Brain microvascular endothelial cell (primary cell): ENCODE measurements at places on chromosomes 1 and 21.
A peak's percentile ranks its signal among the peaks of the same experiment; 100 is the strongest.

GRCh38 chr21:30689822-30690221, 28.8 kb downstream of the KRTAP21-3 start:
- no peak for DNase-seq

DNA sequence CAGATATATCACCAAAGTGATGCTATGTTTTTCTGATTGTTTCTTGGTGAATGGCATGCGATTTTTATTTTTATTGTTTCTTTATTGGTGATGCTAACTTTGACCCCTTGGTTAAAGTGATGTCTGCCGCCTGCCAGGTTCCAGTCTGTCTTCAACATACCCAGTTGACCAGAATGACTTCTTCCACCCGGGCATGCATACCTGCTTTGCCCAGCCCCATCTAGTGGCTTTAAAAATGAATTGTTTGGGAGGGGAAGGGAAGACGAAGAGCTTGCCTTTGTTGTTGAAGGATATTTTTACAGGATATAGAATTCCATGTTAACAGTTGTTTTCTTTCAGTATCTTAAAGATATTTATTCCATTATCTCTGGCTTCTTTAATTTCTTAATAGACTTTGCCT, 65.1 kb downstream of the ATG4C start:
- no peak for DNase-seq

GRCh38 chr1:47210666-47211065, 20.8 kb upstream of the PDZK1IP1 start:
- DNase-seq, result no peak

DNA sequence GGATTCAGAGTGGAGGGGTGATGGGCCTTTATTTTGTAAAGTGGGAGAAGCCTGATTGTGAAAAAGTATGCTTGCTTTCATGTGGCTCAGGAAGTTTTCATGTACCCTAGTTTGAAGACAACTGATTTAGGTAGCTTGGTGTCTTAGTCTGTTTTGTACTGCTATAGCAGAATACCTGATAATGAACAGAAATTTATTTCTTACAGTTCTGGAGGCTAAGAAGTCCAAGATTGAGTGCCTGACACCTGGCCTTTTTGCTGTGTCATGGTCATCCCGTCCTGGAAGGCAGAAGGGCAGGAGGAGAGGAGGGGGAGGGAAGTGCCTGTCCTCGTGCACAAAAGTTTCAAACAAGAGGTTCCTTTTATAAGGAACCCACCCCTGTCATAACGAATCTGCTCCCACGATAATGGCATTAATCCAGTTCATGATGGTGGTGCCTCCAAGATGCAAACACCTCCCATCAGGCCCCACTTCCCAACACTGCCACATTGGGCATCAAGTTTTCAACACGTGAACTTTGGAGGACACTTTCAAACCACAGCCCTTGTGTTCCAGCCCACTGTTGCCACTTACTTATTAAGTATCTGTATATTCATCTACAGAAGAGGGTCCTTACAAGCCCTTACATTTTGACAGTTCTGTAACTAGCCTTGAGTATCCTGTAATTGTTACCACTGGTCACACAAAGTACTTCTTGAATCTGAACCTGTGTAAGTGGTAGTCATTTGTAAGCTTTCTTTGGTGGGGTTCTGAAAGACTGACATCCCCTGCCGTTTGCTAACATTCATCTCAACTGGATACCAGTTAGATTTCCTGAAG, 9.5 kb downstream of the UCK2 start:
- no peak for DNase-seq

DNA sequence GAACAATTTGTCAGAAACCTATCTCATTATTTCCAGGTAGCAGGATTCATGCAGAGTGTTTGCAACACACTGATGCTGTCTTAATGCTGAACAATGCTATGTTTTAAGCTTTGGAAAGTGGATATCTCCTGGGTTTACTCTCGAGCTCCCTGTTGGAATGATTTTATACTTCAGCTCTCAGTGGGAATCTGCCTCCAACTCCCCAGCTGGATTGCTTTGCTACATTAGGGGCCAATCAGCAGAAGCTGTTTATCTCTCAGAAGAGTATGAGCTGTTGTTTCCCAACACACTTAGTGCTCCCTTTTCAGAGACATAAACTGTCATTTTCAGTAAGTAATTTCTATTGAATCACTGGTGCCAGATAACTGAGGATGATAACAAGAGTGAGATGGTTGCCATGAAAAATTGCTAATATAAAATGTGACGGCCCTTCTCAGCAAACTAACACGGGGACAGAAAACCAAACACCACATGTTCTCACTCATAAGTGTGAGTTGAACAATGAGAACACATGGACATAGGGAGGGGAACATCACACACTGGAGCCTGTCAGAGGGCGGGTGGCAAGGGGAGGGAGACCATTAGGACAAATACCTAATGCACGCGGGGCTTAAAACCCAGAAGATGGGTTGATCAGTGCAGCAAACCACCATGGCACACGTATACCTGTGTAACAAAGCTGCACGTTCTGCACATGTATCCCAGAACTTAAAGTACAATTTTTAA, 265.9 kb upstream of the RUNX1 start:
- no peak for DNase-seq

DNA sequence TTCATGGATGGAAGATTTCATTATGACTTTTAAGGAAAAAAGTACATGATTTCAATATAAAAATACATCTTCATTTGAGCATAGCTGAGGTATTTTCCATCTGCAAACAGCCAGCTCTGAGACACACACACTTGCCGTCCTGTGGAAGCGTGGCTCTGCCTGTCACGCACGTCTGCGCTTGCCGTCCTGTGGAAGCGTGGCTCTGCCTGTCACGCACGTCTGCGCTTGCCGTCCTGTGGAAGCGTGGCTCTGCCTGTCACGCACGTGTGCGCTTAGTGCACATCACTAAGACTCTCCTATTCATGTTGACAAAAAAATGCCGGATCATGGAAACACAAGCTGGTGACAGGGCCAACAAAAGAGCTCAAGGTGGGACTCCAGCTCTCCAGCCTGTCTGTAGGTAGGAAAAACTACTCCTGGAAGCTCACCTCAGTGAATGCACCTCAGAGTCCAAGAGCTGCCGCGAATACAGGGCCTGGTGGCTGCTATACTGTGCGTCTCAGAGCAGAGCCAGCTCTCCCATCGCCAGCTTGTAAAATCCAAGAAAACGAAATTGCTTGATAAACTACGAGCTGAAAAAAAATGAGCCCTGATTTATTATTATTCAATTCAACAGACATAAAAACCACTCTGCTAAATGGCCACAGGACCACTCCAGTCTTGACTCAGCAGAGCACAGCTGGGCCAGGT, 69.3 kb downstream of the SLC37A1 start:
- no peak for DNase-seq

DNA sequence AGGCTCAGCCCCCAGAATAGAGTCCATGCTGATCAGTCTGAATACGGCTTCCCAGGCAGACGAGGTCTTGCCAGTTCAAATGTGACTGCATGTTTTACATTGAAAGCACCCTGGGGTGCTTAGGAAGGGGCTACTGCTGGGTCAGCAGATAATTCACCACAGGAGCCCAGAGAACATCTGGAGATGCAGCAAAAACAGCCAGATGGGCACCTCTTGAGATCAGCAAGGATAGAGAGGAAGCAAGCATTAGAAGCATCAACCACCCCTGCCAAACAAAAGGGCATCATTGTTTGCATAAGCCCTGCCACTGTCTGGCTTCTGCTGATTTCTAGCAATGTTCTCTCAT, 403.1 kb downstream of the RRAGC start:
- no peak for DNase-seq

DNA sequence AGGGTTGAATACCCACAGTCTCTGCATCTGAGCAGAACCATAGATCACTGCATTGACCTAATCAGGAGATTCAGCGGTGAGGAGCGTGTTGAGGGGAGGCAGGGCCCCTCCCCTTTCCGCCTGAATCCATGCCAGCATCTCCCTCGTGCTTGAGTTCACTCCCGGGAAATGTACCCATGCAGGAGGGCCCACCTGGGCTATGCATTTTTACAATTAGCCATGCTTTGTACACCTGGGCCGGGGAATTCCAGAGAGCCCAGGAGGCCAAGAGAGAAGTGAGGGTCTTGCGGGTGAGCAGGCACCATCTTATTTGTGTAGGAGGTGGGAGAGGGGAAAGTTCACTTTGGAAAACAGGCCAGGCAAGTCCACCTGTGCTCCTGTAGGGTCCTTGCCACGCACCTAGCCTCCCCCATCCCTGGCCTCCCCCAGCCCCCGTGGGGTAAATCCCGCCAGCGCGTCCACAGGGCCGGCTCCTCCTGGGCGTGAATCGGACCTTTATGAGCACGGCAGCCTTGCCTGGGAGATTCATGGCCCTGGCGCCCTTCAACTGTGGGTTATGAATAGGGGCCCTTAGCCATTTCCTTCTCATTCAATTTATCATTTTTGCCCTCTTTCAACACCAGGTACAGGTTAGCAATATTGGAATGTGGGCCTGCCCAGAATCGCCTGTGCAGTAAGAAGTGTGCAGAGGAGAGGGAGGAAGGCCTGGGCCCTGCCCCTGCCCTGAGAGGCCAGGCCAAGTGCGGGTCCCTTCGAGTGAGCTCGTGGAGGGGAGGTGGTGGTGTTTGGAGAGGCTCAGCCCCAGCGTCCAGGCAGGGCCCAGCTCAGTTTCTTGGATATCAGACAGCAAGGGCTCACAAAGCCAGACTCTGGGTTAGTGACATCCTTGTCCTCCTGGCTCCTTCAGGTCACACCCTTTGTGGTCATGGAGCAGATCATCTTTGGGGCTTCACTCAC, 84.4 kb upstream of the ACTRT2 start:
- no peak for DNase-seq

DNA sequence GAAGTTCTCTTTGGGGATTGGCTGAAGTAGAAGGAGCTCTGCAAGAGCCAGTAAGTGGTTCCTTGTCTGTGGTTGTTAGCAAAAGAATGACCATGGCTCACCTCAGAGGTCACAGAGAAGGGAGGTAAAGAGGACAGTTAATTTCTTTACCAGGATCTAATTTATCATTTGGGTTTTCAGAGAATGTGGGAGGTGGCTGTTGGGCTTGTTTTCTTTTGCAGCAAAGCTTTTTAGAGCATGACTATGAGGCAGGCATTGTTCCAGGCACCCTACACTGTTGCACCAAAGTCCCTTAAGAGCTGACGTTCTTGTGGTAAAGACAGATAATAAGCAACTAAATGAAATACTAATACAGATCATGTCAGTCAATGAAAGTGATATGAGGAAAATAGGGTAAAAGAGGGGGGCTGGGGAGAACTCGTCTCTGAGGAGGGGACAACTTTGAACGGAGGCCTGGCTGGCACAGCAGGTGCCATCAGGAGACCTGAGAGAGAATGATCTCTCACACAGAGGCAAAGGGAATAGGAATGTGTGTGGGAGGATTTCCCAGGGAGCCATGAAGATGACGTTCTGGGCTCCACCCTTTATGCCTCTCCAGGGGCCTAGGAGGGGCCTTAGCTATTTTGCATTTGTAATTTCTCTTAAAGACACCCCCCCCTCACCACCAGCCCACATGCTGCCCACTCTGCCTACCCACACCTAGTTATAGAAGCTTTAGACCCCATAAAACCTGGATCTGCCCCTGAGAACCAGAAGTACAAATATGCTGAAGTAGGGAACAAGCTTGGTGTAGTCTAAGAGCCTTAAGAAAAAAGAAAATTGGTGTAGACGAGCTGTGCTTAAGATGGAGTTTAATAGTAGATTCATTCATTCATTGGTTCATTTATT, 177.5 kb downstream of the ROR1 start:
- DNase-seq, result peak; percentile 87

GRCh38 chr1:26771285-26771642, 16.5 kb upstream of the PIGV start:
- no peak for DNase-seq

- no peak for DNase-seq
Observed at GRCh38 chr21:37088186-37088735, 15.2 kb downstream of the TTC3 start.

GRCh38 chr1:159040206-159040605, 30.5 kb downstream of the IFI16 start:
- DNase-seq, result peak; percentile 16

DNA sequence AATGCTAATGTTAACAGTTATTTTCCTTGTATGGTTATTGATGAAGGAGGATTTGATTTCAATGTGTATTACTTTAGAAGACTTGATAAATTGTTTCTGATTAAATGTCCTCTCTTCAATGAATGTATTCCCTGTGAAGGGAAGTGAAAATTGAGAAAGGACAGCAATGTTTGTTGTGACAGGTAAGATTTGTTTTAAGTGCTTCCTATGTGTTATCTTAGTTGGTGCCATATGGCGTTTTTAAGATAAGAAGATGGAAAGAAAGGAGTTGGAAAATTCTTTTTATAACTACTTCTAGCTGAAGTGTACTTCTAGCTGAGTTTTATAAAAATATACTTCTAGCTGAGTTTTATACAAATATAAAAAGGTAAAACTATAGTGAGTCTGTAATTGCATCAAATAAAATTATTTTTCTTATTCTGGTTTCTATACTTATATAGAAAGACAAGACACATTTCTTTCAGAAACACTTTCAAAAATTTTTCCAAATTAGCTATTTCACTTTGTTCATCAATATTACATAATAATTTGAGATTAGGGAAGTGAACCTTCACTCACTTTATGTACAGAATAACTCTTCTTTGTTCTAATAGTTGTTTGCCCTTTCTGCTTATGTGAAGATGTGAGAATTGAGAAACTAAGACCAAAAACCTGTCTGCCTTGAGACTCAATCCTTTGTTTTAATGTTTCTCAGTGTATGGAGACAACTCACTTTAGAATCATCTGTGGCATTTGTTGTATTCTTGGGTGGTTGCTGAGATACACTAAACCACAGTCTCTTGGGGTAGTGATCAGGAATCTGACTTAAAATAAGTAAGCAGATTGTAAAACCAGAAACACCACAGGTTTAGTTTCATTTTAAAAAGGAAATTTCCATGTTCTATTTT, 382.9 kb upstream of the B3GALT2 start:
- DNase-seq, result peak; percentile 90

GRCh38 chr1:4960336-4960735, 305.9 kb downstream of the AJAP1 start:
- DNase-seq, result no peak
